ENCODE measurements at places on chromosomes 3 and 15.
A peak's percentile ranks its signal among the peaks of the same experiment; 100 is the strongest.

- peak; percentile 52 for DNase-seq
Measured at GRCh38 chr3:30751610-30752299, 142.7 kb downstream of the GADL1 start.

DNA sequence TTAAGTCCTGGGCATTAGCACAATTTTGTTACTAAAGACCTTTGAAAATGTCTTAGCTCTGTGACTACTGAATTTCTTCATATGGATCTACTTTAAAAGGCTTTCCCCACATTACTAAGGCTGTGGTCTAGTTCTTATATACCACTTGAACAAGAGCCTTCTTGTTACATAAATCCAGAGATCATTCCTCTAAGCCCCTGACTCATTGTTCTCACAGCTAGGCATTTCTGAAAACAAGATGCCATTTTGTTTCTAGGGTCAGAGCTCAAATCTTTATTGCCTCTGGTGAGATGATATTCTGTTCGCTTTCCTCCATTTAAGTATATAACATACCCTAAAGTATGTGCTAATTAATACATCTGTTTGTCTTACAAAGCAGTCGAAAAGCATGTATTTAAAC is 29.8 kb upstream of the LPP start:
- peak; percentile 23 for DNase-seq

DNA sequence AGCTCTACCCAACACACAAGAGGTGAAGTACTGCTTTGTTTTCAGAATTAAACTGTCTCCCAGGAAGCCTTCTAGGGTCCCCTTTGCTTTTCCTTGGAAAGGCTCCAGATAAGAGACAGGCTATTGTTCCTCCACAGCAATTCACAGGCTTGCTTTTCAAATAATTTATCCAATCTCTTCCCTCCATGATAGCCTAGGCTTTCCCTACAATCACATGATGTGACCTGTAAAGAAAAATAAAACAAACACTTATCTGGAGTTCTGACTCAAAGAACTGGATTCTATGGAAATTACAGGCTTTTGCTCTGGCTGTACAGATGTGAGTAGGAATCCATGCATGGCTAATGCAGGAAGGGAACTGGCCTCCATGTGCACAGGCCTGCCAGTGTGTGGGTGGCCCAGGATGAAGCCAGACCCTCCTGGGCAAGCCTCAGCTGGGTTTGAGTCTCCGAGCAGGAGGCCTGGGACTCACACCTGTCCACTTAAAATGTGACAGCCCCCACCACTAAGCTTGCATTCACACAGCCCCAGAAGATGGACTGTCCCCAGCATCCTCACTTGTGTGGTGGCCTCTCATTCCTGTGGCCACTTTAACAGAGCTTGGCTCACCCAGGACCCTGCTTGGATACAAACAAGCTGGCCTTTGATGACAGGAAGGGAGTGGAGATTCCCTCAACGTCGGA is 75.8 kb upstream of the LEKR1 start:
- peak; percentile 38 for DNase-seq

GRCh38 chr15:93209690-93210445 is 120.9 kb upstream of the RGMA start:
- DNase-seq: no peak

DNA sequence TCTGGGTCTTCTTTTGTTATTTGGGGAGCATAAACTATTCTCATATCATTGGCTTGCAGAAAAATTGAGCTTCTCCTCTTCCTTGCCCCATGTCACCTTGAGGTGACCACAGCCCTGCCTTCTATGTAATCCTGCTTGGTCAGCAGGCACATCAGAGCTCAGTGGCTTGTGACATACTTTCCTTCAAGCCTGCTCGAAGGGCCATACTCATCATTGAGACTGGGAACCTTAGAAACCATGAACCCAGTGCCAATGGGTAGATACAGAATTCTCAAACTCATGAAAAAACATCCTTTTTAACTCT is 3.7 kb upstream of the CCR2 start:
- no peak for DNase-seq

GRCh38 chr3:32186876-32187275 is 51.6 kb upstream of the CMTM8 start:
- no peak for DNase-seq

- no peak for DNase-seq
Measured at GRCh38 chr15:56019060-56019793, 25.8 kb upstream of the NEDD4 start.

GRCh38 chr15:82044373-82045178 is 1.2 kb downstream of the MEX3B start:
- peak; percentile 66 for DNase-seq

- no peak for DNase-seq
Measured at GRCh38 chr3:154098376-154098775, 22.8 kb upstream of the ARHGEF26 start.

DNA sequence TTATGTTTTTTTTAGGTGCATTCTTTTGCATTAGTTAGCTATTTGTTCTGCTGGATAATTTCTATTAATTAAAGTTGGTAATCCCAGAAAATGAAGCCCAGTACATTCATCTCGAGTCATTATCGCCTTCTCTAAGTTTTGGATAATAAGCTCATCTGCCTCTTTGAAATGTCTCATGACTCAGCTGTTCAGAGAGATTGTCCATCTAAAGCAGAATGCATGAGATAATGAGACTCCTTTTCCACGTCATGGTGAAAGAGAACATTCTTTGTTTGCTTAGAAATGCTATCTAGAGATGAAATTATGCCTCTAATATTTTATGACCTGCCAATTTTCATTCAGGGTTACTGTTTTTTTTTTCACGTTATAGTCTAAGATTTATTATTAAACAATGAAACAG is 374.7 kb upstream of the GOLIM4 start:
- no peak for DNase-seq

DNA sequence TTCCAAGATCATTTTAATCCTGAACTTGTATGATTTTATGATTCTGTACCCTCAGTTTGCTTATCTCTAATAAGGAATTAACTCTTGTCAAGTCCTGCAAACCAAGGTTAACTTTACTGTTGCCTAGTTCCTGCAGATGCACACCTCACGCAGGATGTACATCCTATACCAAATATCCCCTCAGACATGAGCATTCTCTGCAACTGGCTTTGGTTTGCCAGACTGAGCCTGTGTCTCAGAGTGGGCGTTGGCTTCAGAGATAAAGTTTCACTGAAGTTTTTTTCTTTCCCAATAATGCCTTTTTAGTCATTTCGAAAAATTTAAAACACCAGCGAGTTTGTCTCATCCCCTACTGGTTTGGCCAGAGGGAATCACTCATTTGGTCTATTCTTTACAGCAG is 173.9 kb downstream of the NR2F2 start:
- DNase-seq: no peak

DNA sequence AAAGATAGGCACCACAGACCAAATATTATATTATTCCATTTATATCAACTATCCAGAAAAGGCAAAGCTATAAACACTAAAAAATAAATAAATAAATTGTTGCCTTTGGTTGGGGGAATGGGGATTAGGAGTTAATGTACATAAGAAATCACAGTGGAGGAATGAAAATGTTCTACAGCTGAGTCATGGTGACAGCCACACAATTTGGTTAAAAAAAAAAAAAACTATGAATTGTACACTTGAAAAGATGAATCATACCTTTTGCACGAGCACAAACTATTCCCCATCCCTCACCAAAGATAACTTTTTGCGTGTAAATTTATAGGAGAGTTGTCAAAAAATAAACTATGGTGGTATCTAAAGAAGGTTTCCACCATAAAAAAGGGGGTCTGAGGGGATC is 103.2 kb downstream of the TBC1D5 start:
- peak; percentile 60 for DNase-seq

DNA sequence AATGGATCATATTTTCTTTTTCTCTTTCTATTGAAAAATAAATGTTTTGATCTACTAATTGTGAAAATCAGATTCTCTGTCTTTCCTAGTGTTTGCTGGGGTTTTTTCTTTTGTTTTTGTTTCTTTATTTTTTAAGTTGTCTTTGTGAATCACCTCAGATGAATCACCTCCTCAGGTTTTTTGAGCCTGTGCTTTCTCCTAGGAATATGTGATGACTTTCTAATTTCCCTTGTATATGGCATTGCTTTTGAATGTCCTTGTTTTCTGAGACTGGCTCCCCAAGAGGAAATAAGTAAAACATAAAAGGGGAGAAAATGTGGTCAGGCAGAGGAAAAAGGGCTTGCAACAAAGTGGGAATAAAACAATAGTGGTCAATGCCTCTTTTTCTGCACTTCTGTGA is 750.0 kb downstream of the ZPLD1 start:
- DNase-seq: no peak

DNA sequence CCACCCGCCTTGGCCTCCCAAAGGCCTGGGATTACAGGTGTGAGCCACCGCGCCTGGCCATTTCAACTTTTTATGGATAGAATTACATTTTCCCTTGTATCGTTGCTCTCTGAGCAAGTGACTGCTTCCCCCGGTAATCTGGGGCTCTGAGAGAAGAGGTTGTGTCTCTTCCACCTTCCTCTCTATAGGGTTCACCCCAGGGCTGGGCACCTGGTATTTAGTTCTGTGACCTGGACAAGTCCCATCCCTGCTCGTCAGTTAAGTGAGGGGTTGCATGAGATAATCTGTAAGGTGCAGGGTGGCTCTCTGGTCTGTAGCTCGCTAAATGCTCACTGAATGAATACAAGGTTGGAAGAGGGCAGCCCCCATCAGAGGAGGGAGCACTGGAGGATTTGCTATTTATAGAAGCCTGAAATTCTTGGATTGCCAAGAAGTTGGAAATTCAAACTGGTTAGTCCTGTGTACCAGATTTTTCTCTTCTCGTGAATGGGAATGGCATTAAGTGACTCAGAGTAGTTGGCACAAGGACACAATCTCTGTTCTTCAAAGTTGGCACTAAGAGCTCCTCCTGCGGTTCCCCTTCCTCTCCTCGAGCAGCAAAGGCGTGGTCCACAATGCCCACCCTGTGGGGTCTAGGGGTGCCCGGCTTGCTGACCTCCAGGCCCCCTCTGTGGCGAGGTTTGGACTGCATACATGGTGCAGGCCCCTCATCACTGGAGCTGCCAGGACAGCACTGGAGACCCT is 68.1 kb upstream of the DLG1 start:
- DNase-seq: no peak

GRCh38 chr3:172148241-172148640 is 108.9 kb downstream of the FNDC3B start:
- no peak for DNase-seq

GRCh38 chr15:48641416-48641815 is 4.1 kb downstream of the FBN1 start:
- peak; percentile 54 for DNase-seq

DNA sequence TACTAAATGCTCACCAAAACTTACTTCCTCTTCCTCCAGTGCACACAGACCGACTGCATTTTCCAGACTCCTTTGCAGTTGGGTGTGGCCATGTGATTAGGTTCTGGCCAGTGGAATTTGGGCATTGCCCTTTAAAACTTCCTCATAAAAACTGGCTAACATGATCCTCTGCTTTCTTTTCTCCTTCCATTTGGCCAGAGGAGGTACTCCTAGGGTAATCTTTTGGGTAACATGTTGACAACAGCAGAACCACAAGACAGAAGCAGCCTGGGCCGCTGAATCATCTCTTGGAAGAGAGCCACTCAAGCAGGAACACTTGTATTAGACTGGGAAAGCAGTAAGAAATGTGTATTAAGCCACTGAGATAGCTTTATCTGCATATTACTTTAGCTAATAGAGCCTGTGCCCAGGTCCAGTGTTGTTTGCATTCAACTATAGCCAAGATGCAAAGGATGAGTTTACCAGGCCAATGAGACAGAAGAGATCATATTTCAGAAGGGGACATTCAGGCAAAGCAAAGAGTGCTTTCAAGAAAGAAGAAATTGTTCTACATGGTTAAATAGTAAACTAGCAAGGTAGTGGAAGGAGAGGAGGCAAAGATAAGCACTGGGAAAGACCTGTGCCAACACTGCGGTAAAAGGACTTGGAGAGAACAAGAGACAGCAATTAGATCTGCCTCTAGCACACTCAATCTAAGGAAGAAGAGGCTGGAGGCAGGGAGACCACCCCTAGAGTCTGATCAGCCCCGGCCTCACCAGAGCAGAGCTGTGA is 79.8 kb downstream of the PLCH1 start:
- DNase-seq: peak; percentile 94

GRCh38 chr3:157042226-157042625 is 117.7 kb downstream of the CCNL1 start:
- no peak for DNase-seq

DNA sequence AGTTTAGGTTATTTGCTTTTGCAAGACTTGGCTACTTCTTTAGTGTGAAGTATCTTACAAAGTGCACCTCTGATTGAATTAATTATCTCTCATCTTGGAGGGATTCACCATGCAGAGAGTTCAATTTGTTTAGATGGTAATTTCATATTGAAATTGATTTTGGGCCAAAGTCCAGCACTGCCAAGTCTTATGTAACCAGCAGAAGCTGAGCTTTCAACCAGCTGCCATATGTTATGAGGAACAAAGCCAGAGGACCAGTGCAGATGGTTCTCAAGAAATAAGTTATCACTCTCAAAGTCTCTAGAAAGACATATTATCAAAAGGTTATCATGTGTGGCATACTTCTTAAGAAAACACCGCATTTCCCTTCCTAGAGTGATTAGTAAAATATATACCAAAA is 29.0 kb downstream of the ABHD6 start:
- no peak for DNase-seq

GRCh38 chr3:185316740-185317412 is 46.1 kb upstream of the MAP3K13 start:
- peak; percentile 25 for DNase-seq

GRCh38 chr15:42084465-42085235 is 9.7 kb downstream of the PLA2G4D start:
- DNase-seq: peak; percentile 46

GRCh38 chr3:196967412-196968232 is 1.0 kb downstream of the PIGZ start:
- DNase-seq: no peak

GRCh38 chr3:183554377-183554776 is 1.1 kb downstream of the KLHL6 start:
- no peak for DNase-seq

GRCh38 chr15:60419753-60420152 is 22.0 kb upstream of the ANXA2 start:
- DNase-seq: peak; percentile 38

DNA sequence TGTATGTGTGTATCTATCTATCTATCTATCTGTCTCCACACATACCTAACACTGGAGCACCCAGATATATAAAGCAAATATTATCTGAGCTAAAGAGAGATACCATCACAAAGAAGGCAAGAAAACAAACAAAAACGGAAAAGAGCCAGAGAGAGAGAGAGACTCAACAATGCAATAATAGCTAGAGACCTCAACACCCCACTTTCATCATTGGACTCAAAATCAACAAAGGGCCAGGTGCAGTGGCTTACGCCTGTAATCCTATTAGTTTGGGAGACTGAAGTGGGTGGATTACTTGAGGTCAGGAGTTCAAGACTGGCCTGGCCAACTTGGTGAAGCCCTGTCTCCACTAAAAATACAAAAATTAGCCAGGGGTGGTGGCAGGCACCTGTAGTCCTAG is 23.4 kb downstream of the NCBP2 start:
- DNase-seq: no peak
